ENCODE measurements at places on chromosomes 2 and 18. TPM values are rescaled to one million over a fixed set of nuclear protein-coding genes. Genes with fewer than 3 reads are reported as not detected.

DNA sequence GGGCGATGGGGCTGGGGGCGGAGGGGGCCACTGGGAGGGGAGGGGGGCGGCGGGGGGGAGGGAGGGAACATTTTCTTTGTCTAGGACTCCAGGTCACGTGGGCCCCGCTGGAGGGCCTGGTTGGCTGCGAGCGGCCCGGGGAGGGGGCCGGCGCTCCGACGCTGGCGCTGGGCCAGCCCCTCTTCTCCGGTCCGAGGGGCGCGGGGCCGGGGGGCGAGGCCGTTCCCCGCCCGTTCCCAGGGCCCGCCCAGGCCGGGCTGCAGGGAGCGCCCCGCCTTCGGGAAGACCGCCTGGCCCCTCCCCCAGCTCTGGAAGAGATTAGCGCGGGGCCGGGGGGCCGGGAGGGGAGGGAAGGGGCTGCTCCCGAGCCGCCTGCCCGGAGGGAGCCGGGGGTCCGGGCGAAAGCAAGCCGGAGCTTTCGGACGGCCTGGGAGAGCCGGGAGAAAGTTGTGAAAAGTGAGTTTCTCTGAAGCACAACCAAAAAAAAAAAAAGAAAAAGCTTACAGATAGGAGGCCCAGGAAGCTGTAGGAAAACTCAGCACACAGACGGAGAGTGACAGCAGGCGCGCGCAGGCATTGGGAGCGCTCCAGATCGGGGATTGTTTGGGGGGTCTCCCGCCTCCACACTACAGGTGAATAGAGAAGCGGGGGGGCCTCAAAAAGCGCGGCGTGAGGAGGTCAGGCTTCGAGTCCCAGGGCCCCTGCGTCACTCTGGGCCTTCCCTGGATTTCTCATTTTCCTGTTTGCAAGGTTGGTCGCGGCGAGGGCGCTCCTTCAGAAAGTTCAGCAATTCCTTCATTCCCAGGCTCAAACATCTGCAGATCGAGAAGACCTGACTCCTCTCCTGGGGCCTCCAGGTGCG lies 84.1 kb upstream of the POMC start:
- peak; percentile 81 for DNase-seq

DNA sequence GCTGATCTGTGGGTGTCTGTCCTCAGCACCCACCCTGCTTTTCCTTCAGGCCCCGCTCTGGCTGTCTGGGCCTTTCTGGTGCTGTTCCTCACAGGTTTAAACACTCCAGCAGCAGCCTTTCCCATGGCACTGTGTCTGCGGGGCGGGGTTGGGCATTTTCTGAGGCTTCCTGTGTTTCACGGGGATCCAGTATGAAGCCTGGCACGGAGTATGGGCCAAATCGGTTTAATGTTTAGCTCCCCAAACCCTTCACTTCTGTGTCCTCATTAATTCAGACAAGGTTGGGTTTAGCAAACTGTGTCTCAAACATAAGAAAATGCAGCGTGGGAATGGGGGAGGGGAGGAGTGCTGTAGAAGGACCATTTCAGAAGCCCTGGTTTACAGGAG lies 44.9 kb downstream of the HPCAL1 start:
- no peak for DNase-seq

GRCh38 chr2:206341396-206341795 lies 66.9 kb downstream of the ZDBF2 start:
- DNase-seq = no peak

GRCh38 chr18:32804134-32804888 lies 31.5 kb upstream of the KLHL14 start:
- DNase-seq = no peak

The GPR39 gene
- 8.1 TPM for total RNA-seq

The UGT1A4 gene
- total RNA-seq = not detected

GRCh38 chr18:2515908-2516625 lies 55.2 kb downstream of the METTL4 start:
- peak; percentile 77 for DNase-seq

DNA sequence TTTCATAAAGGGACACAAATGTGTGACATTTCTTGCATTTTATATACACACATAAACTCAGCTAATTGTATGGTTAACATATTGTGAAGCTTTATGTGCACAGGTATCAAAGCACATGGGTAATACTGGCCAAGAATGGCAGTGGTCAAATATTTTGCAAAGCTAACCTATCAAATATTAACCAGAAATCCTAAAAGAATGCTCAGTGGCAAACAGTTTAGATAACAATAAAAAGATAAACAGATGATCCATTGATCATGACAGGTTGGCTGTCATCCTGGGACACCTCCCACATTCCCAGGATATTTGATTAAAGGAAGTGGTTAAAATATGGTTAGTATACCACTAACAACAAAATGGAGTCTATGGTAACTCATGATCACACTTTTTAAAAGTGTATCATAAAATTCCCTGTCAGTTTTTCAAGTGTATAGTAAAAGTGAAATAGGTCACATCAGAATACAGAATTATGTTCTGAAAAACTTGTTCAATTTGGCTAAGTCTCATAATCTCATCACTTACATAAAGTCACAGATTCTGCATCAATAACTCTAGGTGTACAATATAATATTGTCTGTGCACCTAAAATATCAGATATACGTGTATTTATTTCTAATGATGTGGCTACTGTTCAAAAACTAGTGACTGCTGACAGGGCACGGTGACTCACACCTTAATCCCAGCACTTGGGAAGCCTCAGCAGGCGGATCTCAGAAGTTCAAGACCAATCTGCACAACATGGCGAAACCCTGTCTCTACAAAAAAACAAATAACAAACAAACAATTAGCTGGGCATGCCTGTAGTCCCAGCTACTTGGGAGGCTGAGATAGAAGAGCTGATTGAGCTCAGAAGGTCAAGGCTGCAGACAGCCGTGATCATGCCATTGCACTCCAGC lies 48.9 kb downstream of the CDH2 start:
- DNase-seq = peak; percentile 36
